GM12865 (cell line): ENCODE measurements at places on chromosomes 1 and 21.

- DNase-seq: no peak
Observed at GRCh38 chr1:245458761-245459174, 304.0 kb downstream of the KIF26B start.

- peak; percentile 58 for DNase-seq
Observed at GRCh38 chr1:93000751-93001175, 39.5 kb upstream of the DIPK1A start.

GRCh38 chr1:187237542-187237941, 408.8 kb downstream of the PLA2G4A start:
- DNase-seq: no peak

GRCh38 chr1:234676103-234676594, 66.2 kb upstream of the IRF2BP2 start:
- DNase-seq: peak; percentile 59

DNA sequence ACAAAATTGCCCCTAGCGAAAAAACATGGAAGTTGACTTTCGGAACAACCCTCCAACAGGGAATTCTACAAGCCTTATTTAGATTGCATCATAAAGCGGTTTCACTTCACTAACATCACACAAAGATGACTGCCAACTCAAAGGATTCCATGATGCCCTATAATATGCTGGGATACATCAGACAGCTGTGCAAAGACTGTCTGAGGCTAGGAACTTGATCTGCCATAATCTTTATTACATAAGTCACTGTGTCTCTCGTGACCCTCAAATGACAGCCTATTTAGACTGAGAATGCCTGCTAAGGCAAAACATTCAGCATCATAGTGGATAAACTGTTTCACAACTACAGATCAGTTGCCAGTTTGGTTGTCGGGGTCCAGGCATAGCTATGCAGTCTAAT, 23.8 kb downstream of the FH start:
- no peak for DNase-seq

- no peak for DNase-seq
Observed at GRCh38 chr1:102790997-102791396, 317.3 kb downstream of the COL11A1 start.

DNA sequence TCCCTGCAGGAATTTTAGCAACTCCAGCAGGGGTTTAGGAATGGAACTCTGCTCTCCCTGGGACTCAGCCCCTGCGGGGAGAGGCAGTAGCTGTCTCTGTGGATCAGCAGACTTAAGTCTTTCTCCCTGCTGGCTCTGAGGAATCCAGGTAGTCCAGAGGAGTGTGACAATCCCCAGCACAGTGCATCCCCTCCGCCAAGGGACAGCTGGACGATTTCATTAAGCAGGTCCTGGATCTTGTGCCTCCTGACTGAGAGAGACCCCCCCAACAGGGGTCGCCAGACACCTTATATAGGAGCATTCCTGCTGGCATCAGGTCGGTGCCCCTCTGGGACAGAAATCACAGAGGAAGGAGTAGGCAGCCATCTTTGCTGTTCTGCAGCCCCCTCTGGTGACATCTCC, 30.6 kb downstream of the AKT3 start:
- no peak for DNase-seq

DNA sequence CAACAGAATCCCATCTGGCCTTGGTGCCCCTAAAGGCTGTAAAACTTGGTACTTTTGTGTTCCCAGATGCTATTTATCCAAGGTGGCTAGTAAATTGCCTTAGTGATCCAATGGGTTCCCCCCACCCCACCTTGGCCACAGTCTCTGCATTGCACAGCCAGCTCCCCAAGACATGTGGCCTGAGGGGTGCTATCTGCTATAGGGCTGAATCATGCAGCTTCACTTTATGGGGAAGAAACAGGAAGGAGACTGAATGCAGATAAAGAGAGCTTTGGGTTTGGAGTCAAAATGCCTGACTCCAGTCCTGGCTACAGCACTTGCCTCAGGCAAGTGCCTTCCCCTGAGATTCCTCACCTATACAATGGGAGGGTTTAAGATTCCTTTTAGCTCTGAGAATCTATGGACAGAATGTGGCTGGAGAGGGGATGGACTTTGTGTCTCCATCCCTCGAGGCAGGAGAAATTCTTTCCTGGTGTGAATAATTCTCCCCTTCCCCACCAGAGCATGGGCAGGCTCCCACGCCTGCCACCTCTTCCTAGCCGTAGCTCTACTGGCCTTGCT, 6.5 kb downstream of the RHEX start:
- no peak for DNase-seq

- no peak for DNase-seq
Observed at GRCh38 chr1:99579691-99580172, 66.2 kb upstream of the PALMD start.

- no peak for DNase-seq
Observed at GRCh38 chr1:104856518-104856917, 1106.8 kb downstream of the AMY1C start.

GRCh38 chr1:44236490-44237272, 23.4 kb downstream of the DMAP1 start:
- no peak for DNase-seq

GRCh38 chr1:93967306-93967705, 58.1 kb upstream of the GCLM start:
- no peak for DNase-seq

DNA sequence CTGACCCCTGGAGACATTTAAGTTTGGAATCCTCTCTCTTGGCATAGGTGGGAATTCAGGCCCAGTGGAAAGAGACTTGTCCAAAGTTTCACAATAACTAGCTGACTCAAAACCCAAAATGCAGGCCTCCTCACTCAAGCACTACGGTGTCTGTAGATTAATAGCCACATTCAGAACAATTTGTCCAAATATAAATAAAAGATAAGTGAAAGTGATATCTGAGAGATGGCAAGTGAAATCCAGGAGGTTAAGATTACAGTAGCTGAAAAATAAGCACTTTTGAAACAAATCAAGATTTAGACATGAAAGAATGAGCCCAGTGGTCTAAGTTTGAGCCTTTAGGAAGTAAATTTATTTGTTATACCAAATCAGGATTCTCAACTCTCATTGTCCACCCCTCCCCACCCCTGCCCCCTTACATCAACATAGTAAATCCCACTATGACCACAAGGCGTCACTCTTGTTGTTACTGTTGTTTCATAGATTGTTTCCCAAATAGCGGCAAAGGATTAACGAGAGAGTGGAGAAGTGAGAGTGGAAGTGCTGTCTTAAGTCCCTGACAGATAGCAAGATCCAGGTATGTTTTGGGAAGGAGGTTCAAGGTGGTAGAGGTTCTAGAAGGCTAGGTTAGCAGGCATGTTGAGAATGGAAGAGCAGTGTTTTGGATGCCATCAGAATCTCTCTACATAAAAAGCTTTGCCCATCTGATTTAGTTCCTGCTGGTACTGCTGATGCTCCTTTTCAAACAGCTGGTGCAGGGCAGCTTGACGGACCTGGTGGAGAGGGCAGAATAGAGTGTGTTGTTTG, 7.1 kb upstream of the TPM3 start:
- peak; percentile 57 for DNase-seq

- no peak for DNase-seq
Observed at GRCh38 chr1:155093911-155094621, 15.4 kb downstream of the EFNA3 start.

DNA sequence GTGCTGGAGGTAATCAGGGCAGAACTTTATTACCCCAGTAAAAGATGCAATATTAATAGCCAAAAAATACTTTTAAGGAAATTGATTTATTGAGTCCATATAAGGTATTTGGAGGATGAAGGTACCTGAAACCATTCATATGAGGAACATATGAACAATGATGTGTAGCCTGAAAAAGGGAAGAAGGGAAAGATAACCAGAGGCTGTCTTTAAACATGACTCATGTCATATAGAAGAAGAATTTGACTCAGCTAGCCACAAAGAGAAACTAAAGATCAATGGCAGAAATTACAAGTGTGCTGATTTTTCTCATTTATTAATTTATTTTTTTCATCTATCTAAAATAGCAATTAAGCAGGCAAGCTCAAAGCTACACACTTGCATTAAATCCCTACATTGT, 136.2 kb upstream of the DUSP10 start:
- DNase-seq: peak; percentile 62

- DNase-seq: no peak
Observed at GRCh38 chr21:29029524-29029923, 5.1 kb downstream of the USP16 start.

DNA sequence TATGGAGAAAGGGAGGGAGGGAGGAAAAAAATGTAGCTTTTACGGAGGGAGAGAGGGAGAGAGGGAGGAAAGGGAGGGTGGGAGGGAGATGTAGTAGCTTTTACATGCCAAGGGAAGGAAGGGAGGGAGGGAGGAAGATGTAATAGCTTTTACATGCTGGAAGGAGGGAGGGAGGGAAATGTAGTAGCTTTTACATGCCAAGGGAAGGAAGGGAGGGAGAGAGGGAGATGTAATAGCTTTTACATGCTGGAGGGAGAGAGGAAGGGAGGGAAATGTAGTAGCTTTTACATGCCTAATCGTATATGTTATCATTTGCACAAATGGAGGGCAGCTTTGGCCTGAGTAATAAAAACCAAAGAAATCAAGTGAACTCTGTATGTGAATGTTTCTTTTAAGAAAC, 35.6 kb downstream of the EEIG2 start:
- no peak for DNase-seq

GRCh38 chr1:36108314-36108713, 16.7 kb downstream of the COL8A2 start:
- no peak for DNase-seq

- no peak for DNase-seq
Observed at GRCh38 chr1:92575123-92575522, 88.4 kb upstream of the GFI1 start.

DNA sequence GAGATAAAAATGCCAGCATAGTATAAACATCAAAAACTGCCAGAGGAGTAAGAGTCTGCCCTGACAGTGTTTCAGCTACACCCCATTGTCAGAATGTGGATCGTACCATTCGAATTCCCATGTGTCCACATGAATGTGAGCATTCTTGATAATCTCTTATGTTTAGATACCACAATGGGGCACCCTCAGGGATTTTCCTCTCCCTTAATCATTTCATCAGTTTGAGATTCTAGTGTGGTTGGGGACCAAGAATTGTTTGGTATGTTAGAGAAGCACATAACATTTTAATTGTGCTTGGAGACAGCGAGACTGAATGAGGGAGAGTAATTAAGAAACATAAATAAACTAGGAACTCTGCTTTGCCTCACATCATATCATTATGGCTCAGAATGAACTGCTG, 120.2 kb downstream of the ZC3H11B start:
- DNase-seq: no peak

GRCh38 chr1:104526158-104526795, 776.6 kb downstream of the AMY1C start:
- DNase-seq: no peak

- DNase-seq: no peak
Observed at GRCh38 chr1:244304156-244304555, 147.6 kb downstream of the ADSS2 start.

GRCh38 chr1:156945881-156946661, 25.6 kb downstream of the LRRC71 start:
- no peak for DNase-seq

GRCh38 chr1:75274920-75275506, 140.8 kb downstream of the LHX8 start:
- DNase-seq: no peak

GRCh38 chr1:199247891-199248290, 609.1 kb downstream of the PTPRC start:
- no peak for DNase-seq

DNA sequence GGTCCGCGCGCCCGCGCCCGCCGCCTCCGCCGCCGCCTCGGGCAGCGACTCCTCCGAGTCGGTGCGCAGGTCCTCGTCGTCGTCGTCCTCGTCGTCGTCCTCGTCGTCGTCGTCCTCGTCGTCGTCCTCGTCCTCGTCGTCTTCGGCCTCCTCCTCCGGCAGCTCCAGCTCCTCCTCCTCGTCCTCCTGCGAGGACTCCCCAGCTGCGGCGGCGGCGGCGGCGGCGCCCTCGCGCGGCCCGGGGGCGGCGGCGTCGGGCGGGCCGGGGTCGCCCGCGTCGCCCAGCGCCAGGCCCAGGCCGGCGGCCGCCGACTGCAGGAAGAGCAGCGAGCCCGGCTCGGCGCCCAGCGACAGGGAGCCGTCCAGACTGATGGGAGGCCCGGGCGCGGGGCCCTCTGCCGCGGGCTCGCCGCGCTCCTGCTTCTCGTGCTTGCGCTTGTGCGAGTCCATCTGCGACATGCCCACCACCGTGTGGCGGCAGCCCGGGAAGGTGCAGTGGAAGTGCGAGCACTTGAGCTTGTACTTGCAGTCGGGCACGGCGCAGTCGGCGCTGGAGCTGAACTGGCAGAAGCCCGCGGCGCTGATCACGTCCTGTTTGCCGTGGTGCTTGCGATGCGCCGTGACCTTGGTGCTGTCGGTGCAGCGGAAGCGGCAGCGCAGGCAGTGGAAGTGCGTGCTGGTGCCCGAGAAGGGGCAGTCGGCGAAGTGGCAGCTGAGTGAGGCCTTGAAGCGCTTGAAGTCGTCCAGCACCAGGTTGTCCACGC, 157.3 kb downstream of the CASZ1 start:
- no peak for DNase-seq

- no peak for DNase-seq
Observed at GRCh38 chr1:163161841-163162240, 40.9 kb downstream of the RGS5 start.

GRCh38 chr1:5514527-5515183, 477.6 kb downstream of the NPHP4 start:
- peak; percentile 56 for DNase-seq

DNA sequence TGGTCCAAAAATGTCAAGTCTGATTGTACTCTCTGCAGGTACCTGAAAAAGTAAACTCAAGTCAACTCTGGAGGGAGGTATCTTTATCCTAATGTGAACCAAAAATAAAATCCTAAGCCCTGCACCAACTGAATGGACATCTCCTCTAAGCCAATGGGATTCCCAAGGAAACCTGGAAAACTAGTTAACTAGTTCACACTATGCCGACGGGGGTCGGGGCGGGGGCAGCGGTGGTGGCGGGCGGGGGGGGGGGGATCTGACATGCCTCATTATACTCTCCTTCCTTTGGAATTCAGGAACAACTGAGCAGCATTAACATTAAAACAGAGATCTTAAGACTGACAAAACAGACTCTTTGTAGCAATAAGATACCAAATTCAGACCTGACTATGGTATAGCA, 452.6 kb upstream of the CAMK1G start:
- no peak for DNase-seq

GRCh38 chr1:180530501-180530900, 28.1 kb upstream of the ACBD6 start:
- no peak for DNase-seq

DNA sequence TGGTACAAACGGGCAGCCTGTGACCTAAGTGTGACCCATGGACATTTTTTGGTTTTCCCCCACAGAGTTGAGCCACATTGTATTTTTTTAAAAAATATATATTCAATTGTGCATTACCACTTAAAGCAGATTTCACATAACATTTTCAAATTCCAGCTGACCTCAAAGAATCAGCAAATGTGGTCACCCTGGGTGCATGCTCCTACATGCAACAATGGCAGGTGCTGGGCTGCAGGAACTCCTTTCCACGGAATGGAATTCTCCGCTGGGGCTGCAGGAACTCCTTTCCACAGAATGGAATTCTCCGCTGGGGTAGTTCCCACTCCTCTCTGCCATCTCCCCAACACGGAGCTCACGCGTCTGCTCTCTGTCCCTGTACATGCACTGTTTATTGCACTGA, 68.7 kb downstream of the MAP10 start:
- no peak for DNase-seq

GRCh38 chr1:82806133-82806532, 1005.4 kb downstream of the ADGRL2 start:
- no peak for DNase-seq
